Activated T-cell treated with anti-CD3 and anti-CD28 coated beads for 48 hours (primary cell): ENCODE measurements at places on chromosomes 2 and 18.

DNA sequence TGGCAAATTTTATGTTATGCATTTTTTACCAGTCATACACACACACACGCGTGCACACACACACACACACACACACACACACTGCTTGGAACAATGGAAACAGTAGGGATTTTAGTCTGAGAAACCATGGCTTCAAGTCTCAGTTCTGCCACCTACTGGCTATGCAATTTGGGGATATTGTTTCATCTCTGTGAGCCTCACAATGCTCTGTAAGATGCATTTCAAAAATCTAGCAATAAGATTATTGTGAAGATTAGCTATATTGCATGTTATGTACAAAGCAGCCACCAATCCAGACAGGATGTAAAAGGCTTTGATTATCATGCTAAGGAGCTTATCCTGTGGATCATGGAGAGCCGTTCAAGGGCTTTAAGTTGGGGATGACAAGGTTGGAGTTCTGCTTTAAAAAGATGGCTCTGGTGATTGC, 401.4 kb downstream of the NBAS start:
- no peak for DNase-seq

- DNase-seq, result no peak
Observed at GRCh38 chr18:36391426-36392145, 94.1 kb downstream of the FHOD3 start.

- no peak for DNase-seq
Observed at GRCh38 chr2:218476676-218477075, 57.8 kb downstream of the VIL1 start.

- DNase-seq, result no peak
Observed at GRCh38 chr2:127485051-127485693, 41.1 kb downstream of the IWS1 start.

GRCh38 chr2:127586136-127586535, 50.7 kb downstream of the MYO7B start:
- no peak for DNase-seq

DNA sequence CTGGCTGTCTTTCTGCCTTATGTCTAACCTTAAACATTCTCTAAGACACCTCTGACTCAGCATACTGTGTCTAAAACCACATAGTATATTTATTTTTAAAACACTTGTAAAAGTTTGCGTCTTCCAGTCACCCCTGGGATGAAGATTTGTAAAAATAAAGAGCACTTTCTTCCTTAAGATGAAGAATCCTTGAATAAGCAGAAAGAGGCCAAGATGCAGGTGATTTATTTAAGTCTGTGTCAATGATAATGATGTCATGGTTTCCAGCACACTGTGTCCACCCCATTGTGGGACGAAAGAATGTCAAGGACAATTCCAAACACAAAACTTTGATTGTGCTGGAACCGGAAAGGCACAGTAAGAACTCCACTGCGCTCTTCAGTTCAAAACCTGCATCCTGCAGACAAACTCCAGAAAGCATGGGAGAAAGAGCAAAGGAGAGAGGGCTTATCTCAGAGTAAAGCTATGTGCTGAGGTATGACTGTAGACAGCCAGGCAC, 92.9 kb downstream of the ZEB2 start:
- no peak for DNase-seq

DNA sequence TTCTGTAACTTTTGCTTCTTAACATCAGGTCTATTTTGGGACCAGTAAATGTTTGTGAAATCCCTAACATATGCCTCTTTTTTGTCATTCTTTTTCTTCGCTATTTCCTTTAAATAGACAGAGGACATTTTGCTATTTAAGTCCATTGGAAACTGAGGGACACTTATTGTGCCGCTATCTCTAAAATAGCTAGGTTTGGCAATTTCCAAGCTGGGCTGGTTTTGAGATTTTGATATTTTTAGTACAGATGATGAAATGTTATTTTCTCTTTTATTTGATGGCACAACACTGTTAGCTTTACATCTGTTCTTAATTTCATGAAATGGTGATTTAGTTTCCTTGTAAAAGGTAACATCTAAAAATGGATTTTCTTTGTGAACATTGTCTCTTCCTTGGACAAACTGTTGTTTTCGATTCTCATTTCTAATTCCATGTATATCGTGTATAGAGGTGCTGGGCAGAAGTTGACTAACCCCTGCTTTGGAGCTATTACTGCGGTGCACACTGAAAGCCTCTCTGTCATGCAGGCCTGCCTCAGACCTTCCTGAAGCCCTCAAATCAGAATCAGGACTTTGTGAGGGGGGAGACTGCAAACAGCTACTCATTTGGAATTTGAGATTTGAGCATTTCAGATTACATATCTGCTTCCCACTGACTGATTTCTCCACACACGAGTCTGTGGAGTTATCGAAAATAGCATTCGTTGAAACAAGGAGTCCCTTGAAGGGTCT, 594 bp downstream of the RAD51AP2 start:
- DNase-seq, result no peak

DNA sequence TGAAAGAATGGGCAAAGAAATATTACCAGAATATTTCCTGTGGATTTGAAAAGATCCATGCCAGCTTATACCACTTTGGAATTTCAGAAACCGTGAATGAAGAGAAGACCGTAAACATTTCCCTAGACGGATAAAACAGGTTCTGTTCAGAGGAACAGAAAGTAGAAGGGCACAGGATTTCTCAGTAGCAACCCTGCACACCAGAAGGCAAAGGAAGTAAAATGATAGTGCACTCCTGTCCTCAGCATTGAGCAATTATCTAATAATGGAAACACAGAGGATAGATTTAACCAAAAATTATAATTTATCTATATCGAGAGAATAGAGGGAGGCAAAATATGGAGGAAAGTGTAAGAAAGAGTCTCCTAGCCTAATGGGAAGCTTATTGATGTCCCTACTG, 87.0 kb upstream of the ITGA6 start:
- no peak for DNase-seq

DNA sequence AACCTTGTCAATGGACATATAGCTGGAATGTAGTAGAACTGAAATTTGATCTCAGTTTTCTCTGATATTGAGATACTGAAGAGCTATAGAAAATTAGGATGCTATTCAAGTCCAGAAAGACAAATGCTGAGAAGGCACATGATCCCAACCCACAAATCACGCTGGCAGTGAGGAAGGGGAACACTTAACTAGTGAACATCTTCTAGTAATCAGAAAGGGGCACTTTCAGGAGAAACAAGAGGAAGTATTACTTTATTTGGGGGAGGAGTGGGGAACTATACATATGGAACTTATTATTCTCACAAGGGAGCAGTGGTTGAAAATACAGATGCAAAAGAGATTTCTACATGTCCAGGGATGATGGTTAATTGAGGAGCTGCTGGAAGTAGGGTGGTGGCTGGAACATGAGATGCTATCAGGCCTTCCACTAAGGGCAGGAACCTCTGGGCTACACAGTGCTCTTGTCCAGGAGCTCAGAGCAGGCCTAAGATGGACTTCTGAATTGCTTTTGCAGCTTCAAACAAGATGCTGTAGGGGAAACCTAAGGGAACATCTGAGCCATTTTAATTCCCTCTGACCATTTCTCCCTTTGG, 79.3 kb downstream of the TGFA start:
- no peak for DNase-seq

- no peak for DNase-seq
Observed at GRCh38 chr2:15599994-15600393, 8.3 kb downstream of the DDX1 start.

- DNase-seq, result no peak
Observed at GRCh38 chr2:184357033-184357432, 241.3 kb upstream of the ZNF804A start.

DNA sequence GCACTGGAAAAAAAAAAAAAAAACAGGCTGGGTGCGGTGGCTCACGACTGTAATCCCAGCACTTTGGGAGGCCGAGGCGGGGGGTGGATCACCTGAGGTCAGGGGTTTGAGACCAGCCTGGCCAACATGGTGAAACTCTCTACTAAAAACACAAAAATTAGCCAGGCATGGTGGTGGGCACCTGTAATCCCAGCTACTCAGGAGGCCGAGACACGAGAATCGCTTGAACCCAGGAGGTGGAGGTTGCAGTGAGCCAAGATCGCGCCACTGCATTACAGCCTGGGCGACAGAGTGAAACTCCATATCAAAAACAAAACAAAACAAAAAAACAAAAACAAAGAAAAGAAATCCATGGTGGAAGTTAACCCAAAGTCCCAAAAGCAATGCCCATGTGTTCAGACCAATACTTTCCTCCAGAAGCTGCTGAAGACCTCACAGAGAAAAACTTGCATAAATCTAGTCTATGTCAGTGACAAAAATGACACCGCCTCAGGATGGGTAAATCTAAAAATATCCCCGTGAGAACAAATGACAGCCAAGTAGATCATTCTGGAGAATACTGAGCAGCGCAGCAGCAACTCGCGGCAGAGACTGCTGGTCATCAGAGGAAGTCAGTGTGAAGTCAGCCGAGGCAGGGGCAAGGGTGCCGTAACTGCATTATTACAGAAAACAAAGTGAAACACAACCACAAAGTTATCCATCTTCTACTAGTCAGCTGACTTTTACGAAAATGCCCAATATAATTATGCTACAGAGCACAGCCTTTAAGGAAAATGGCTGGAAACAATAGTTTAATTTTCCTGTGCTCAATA, 41.0 kb downstream of the LPIN2 start:
- peak; percentile 60 for DNase-seq

GRCh38 chr18:73279498-73279897, 411.7 kb upstream of the NETO1 start:
- no peak for DNase-seq

GRCh38 chr2:171266102-171266501, 105.4 kb upstream of the TLK1 start:
- no peak for DNase-seq

DNA sequence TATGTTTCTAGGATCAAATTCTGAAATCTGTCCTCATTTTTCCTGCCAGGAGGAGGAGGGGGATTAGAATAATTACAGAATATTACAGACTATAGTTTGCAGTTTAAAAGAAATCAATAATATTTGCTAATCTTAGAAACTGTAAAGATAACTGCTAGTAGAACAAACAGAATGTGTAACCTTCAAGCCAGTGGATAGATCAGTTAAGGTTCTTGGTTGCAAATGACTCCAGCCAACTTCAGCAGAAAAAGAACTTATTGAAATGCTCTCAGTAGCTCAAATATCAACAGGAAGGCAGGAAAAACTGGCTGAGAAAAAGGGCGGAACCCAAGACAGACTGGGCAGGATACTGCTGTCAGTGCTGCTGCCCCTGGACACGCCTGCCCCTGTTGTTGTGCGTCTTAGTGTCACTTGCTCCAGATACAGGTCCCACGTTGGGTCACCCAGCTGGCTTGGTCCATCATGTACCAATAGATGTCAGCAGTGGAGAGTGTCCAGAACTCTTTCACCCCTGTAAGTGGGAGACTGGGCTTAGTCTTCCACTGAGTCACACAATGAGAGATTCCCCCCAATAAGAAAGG, 10.2 kb downstream of the NMUR1 start:
- DNase-seq, result no peak

GRCh38 chr2:133942398-133942797, 311.5 kb upstream of the MGAT5 start:
- DNase-seq, result no peak

DNA sequence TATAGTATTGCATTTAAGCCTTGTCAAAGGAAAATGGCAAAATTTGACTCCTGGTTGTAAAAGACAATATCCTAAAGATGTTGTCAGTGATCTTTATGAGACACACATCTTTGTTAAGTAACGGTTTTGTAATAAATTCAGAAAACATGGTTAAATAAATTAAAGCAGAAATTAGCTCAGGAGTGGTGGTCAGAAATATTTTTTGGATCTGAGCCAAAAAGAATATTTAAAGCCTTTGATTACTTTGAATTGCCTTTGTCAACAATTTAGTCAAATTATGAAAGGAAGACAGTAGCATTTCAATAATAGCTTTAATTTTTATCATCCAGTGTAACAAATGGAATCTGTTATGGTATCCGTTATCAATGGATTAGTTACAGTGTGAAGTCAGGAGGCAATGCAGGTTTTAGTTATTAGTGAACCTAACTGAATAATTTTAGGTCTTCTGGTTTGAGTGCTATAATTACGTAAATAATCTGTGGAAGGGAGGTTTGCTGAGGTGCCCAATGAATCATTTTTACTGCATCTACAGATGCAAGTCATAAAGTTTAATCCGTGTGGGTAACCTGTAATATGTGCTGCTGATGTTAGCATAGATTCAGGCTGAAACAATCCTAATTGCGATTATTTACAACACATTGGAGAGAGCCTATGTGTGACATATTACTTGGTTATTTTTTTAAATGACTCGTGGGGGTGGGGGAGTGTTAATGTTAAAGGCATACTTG, 42.7 kb downstream of the SMAD4 start:
- DNase-seq, result no peak

DNA sequence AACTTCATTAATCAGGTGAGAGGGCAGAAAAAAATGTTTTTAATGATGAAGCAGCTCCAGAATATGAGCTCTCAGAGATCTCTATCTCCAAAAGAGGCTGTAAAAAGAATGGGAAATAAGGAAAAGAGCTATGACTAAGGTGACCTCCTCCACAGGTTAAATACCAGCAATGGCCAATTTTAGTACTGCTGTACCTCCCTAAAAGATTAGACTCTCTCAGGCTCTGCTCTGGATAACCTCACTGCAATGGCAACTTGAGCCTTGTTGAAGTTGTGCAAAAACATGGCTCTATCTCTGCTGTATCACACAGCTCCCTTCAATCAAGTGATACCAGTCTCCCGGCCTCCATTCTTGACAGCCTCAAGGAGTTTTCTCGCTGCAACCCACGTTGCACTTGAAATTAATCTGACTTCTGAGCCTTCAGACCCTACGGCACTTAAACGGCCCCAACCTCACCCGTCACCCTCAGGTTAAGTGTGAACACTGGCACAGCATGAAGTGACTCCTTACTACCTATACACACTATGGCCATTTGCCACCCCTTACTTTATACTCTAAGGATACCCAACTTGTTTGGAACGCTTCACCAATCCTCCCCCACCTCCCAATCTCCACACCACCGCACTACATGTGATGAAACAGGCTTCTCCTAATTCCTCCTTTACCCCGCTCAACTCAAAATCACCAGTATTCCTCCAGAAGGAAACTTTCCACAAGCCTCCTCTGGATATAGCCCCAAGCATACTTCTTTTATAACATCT, 36.3 kb downstream of the SMAD2 start:
- DNase-seq, result no peak

GRCh38 chr2:68341062-68341329, 21.2 kb upstream of the CNRIP1 start:
- DNase-seq, result no peak

DNA sequence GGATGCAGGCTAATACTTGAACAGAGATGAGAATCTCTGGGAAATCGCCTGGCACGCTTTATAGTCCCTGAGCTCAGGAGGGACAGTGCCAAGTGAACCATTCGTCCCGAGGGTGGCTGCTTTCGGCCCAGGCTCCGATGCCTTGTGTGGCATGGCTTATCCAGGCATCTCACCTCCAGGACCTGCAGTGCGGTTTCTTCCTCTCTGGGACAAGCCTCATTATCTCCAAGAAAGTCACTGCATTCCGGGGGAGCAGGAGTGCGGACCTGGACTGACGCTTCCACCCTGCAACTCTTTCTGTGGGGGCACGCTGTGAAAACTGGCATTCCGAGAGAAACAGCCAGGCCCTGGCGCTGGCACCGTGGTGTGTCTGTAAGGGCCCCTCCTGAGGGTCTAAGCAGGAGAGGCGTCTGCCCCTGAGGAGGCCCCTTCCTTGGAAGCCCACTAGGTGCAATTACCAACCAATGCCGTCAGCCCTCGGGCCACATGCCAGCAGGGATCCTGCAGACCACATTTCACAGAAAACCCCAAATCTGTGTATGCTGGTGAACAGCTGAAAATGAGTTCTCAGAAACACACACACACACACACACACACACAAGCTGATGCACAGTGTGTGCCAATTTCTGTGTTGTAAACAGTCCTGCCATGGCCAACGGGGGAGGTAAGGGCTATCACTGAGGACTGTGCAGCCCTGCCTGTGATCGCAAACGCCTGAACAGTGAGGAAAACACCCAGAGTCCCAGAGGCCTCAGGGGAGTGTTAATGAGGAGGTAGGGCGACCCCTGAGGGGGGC, 351.9 kb upstream of the SALL3 start:
- DNase-seq, result no peak
